NCI-H1436 (cell line): ENCODE measurements at places on chromosomes 7 and 10.

DNA sequence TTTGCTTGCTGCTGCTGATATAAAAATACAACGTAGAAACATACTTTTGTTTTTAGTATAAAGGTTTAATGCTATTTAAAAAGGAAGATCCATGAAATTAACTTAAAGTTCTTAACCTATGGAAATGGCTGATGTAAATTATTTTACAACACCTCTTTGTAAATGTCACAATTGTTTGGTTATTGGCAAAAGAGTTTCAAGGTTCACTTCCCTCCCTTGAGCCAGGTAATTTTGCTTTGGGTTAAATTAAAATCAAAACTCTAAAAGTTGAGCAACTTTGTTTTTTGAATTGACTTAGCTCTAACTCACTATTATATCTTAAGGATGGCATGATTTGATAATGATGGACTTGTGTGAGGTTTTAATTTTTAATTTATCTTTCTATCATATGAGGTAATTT lies 39.2 kb upstream of the CYP2C18 start:
- no peak for DNase-seq

- DNase-seq, result peak; percentile 41
Measured at GRCh38 chr7:75900617-75901315, 14.2 kb upstream of the POR start.

DNA sequence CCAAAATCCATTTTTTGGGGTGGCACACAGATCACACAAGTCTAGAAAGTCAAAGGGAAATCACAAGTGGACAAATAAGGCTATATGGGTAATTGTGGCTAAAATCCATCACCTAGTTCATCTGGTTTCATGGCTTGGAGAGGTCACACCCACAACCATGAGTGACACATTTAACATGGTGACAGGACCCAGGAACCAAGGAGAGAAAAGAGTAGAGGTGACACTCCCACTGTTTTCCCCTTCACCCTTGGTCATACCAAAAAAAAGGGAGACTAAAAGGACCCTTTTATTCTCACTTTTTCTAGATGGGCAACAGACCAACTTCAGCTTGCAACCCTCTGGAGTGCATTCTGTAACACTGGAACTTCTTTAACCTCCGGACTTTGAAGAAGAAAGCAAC lies 46.2 kb upstream of the ZNF107 start:
- DNase-seq, result no peak

GRCh38 chr7:98963305-98963704 lies 85.0 kb downstream of the TRRAP start:
- DNase-seq, result no peak

DNA sequence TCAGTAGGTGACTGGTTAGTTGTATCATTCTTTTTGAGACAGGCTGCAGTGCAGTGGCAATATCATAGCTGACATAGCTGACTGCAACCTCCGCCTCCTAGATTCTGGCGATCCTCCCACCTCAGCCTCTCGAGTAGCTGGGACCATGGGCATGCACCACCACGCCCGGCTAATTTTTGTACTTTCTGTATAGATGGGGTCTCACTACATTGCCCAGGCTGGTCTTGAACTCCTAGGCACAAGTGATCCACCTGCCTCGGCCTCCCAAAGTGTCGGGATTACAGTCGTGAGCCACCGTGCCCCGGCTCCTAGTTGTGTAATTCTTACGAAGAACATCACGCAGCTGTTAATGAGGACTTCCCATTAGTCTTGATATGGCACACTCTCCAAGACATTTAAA lies 123.4 kb upstream of the VKORC1L1 start:
- DNase-seq, result no peak

GRCh38 chr7:30503274-30504212 lies 1.1 kb downstream of the GGCT start:
- DNase-seq, result no peak

DNA sequence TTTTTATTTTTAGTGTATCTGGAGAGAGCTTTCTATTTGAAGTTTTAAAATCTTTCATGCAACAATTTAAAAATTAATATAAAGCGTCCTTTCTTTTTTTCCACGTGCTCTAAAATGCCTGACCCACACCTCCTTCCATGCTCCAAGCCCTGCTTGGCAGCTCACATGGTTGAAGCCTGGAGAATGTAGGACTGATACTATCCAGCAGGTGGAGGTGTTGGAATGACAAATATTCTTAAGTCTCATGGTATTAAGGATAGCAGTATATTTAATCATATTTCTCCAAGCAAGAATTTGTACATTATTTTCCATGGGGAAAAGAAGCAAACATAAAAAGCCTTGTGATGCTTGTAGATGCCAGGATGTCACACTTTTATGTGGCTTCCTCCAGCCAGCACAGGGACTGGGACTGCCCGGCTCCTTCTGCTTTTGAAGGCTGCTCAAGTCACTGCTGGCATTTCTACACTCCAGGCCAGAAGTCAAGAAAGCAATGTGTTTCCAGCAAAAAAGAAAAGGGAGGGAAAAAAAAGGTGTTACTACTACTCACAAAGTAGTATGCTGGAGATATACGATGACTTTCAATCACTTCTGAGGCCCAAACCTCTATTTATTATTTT lies 49.7 kb downstream of the BZW2 start:
- DNase-seq, result no peak

GRCh38 chr10:33455029-33455428 lies 120.6 kb upstream of the NRP1 start:
- DNase-seq, result no peak

DNA sequence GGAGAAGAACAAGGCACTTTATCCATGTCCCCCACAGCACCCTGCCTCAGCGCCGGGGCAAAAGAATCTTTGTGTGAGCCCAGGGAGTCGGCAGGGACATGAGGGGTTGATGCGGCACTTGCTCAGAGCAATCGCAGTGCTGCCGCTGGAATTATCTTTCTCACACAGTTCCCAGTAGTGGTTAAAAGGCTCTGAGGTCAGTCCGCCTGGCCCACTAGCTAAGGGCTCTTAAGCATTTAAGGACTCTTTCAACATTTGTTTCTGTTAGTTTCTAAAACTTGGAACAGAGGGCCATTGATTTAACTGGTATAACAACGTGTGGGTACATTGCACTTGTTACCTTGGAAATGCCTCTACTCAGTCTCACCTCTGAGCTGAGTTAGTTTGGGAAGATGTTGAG lies 208.0 kb upstream of the C7orf33 start:
- DNase-seq, result no peak

- DNase-seq, result no peak
Measured at GRCh38 chr10:80614576-80615416, 77.1 kb downstream of the SH2D4B start.

GRCh38 chr7:74092964-74093471 lies 9.4 kb downstream of the LIMK1 start:
- no peak for DNase-seq

DNA sequence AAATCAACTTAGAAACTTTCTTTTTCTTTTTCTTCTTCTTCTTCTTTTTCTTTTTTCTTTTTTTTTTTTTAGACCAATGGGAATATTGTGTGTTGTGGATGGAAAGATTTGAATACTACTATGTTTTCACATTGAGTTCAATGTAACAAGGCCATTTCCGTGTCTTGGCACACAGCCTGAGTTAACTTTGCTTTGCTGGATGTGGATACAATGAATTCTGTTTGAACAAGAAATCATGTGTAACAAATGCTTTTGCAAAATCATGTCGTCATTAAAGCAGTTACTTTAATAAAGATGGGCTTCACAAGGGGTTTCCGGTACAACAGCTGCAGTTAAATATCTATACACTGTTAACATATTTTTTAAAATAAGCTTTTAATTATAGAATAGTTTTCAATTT lies 13.5 kb upstream of the ENTPD1 start:
- DNase-seq, result no peak

DNA sequence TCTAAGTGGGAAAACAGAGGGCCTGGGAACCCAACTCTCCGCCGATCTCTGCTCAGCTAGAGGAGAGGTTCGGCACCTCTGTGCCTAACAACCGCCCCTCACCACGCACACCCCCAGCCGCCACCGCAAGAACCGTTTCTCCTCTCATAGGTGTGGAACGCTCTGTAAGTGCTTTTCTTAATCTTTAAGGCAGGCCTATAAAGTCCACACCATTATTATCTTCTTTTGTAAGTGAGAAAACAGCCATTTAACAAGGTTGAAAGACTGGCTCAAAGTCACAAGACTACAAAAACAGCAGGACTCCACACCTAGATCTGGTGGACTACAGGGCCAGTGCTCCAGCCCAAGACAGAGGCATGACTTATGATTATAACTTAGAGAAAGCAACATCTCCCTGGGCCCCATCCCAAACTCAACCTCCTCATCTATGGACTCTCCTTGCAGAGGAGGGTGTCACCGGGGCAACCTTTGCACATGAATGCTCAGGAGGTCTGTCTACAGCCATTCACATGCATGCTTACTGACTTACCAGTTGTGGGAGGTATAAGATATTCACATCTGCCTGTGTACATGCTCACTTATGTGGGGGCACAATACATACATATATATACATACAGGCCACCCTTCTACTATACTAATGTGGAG lies 7.9 kb upstream of the NKX2-3 start:
- no peak for DNase-seq

DNA sequence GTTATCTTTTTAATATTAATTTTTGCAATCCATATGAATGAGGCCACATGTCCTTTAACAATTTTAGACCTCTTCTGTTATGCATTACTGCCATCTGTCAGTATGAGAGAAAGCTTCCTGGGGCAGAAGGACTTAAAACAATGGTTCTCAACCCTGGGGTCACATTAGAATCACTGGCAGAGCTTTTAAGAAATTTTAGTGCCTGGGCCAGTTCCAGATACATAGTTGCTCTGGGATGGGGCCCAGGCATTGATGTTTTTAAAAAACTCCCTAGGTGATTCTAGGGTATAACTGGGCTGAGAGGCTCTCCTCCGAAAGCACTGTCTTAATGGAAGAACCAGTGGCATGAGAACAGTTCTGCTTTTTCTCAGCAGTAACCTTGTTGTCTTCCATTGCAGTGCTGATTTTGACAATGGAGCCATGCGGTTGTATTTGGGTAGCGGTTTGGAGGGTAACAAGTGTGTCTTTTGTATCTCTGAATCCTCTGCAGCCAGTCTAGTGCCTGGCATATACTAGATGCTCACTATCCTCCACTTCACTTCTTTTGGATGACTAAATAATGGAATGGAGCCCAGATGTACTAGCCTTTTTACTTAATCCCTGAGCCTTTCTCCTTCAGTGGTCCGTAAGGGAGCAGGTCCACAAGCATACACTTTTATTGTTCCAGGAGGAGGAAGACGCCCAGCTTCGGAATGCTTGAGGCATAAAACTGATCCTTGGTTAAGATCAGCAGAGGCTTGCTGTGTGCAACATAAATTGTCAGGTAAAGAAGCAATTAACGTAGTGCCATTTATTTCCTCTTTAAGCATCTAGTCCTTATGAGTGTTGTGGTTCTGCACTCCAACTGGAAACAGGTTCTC lies 227.1 kb downstream of the AUTS2 start:
- no peak for DNase-seq

- DNase-seq, result no peak
Measured at GRCh38 chr10:4983615-4984216, 19.9 kb downstream of the AKR1C2 start.

DNA sequence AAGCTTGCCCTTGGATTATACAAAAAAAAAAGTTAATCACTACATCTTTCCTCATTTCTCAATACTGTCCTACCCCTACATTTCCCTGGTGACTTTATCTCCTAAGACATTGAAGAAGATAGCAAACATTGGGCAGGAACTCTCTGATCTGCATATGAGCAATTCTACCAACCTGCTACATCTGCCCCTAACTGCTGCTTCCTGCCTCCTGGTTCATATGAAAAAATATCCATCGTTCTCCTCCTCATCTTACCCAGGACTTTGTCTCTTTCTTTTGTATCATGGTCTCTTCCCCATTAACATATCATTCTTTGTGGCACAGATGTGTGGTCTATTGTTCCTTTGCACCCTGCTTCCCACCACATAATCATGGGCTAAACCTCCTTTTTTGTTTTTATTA lies 139.7 kb upstream of the PCGF5 start:
- no peak for DNase-seq
